ENCODE measurements at places on chromosomes 4 and X.

DNA sequence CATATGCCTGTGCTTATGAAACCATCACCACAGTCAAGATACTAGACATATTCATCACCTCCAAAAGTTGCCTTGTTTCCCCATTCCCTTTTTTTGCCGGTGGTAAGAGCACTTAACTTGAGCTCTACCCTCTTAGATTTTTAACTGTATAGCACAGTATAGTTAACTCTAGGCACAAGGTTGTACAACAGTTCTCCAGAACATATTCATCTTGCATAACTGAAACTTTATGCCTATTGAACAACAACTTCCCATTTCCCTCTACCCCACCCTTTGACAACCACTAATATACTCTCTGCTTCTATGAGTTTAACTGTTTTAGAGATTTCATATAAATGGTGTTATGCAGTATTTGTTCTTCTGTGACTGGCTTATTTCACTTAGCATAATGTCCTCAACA, 119.3 kb downstream of the ASB9 start:
- DNase-seq, result no peak

DNA sequence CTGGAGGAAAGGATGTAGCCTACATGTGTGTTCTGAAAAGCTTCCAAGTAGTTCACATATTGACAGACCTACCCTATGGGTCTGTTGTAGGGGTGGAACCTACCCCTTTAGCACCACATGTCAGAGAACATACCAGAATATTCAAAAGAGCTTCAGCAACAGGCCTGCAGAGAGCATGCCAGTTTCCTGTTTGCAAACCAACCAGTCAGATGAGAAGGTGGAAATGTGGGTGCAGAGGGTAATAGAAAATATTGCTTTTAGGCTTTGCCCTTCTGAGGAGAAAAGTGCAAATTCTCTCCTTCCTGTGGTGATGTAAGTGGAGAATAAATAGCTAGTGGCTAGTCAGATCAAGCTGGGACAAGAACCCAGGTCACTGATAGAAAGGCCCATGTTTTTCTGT, 16.4 kb downstream of the INTS6L start:
- no peak for DNase-seq

DNA sequence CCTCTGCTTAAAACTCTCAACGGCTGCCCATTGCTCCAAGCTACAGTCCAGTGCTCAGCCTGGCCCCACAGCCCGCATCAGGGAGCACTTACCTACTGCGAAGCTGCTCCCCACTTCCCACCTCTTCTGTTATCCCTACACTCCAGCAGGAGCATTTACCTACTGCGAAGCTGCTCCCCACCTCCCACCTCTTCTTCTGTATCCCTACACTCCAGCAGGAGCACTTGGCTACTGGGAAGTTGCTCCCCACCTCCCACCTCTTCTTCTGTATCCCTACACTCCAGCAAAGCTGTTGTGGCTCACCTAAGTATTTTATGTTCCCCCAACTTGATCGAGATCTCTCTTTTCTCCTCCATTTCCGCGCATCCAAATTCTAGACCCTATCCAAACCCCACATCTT, 563.3 kb upstream of the ZFP42 start:
- DNase-seq, result no peak

- no peak for DNase-seq
Observed at GRCh38 chr4:160848901-160849760, 1314.7 kb downstream of the FSTL5 start.

- DNase-seq, result no peak
Observed at GRCh38 chr4:108717386-108717785, 45.5 kb downstream of the ETNPPL start.

GRCh38 chr4:41207291-41207831, 7.0 kb downstream of the APBB2 start:
- no peak for DNase-seq

- no peak for DNase-seq
Observed at GRCh38 chr4:151297170-151297569, 20.2 kb downstream of the PRSS48 start.

DNA sequence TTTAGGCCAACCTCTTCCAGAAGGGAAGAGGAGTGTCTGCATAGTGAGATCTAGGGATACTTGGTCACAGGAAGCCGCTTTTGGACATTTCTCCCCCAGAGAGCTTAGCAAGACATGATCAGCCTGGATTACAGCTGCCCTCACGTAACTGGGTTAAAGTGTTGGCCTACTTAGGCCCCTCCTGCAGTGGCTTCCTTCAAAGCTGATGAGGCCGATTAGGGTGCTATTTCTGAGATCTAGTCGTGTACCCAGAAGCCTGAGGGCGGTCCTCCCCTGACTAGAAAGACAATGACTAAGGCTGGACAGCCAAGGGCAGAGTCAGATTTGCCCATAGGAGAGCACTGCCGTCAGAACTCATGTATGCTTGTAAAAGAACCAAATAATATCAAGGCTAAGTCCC, 135.0 kb downstream of the AMMECR1 start:
- DNase-seq, result no peak

GRCh38 chr4:74631338-74631737, 163.0 kb downstream of the BTC start:
- DNase-seq, result no peak
